Stimulated activated CD8-positive, alpha-beta memory T cell treated with anti-CD3 and anti-CD28 coated beads, Interleukin-7, amount 100 ng/mL, for 4 hours (primary cell): ENCODE measurements at places on chromosomes 3 and 15.

- peak; percentile 14 for DNase-seq
These were observed 37.6 kb downstream of the NCEH1 start for GRCh38 chr3:172673210-172673679.

GRCh38 chr15:52153900-52154895 lies 37.0 kb downstream of the GNB5 start:
- no peak for DNase-seq

DNA sequence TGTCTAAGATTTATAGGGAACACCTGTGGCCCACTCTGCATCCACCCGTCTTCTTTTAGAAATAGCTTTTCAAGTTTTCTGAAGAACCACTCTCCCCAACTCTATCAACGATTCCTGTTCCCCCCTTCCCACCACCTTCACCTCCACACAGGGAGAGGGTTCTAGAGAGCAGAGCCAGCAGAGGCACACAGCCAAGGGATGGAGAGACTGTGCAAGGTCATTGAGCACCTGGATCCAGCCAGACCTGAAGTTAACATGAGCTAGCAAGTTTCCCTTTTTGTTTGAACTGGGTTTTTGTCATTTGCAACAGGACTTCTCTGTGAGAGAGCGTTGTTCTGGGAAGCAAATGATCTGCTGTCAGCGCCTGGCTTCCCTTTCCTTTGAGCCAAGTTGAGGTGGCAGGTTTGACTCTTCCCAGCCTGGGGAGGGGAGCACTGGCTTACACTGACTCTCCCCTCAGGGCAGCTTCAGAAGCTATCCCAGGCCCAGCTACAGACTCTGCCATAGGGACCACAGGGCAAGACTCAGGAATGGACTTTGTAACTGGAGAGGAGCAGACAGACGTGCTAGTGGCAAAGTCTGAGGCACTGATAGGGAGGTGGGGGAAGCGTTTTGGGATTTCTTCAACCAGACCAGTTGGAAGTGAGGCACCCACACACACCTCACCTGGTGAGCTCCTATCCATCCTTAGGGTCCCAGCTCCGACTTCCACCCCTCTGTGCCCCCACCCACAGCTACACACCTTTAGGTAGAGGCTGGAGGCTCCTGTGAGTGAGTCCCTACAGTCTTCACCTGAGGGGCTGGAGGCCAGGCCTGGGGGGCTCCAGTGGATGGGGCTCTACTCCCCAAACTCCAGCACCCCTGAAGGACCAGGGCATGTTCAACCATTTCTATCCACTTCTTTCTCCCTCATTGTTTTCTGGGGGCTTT lies 19.4 kb upstream of the PLXNA1 start:
- DNase-seq = no peak

GRCh38 chr15:66394472-66394871 lies 7.8 kb downstream of the MAP2K1 start:
- DNase-seq = no peak

GRCh38 chr3:142215106-142215505 lies 10.3 kb downstream of the GK5 start:
- no peak for DNase-seq
